ENCODE measurements at places on chromosomes 13 and 19. TPM values are rescaled to one million over a fixed set of nuclear protein-coding genes. Genes with fewer than 3 reads are reported as not detected.

Gene C19orf18
- total RNA-seq = 0.61 TPM

Gene TMEM145
- 0.34 TPM for total RNA-seq

Gene SAE1
- 161 TPM for total RNA-seq

Gene MEIOSIN
- not detected for total RNA-seq

Gene KLK7
- total RNA-seq = not detected

Gene C13orf42
- not detected for total RNA-seq

Gene PNMA8B
- 0.07 TPM for total RNA-seq

Gene PRX
- total RNA-seq = 0.94 TPM

- no peak for DNase-seq
These were observed 245.5 kb upstream of the TSHZ3 start for GRCh38 chr19:31594701-31595100.

GRCh38 chr19:41994521-41994971 lies 516 bp upstream of the ATP1A3 start:
- DNase-seq = no peak

DNA sequence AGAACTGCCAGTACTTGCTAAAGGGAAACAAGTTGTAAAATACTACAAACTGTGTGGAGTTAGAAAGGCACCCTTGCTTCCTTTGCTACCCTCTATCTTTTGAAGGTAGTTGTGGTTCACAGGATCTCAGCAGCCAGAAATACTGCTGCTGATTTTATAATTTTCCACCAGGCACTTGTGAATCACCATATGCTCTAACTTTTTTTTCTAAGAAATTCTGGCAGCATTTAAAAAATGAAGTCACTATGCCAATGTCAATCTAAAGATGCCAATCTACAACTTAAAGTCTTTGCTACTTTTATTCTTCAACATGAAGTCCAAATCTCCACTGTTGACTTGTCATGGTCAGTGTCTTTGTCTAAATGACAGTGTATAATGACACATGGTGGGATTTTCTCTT lies 327.7 kb downstream of the ITGBL1 start:
- DNase-seq = no peak

GRCh38 chr13:27182844-27183497 lies 11.4 kb upstream of the USP12 start:
- DNase-seq = peak; percentile 96

GRCh38 chr13:47326061-47326460 lies 429.2 kb upstream of the HTR2A start:
- peak; percentile 28 for DNase-seq

- no peak for DNase-seq
These were observed 573.0 kb upstream of the SLITRK1 start for GRCh38 chr13:84455143-84455905.

GRCh38 chr13:109785141-109785891 lies 1.1 kb downstream of the IRS2 start:
- no peak for DNase-seq

GRCh38 chr13:99501848-99502301 lies 603 bp downstream of the TM9SF2 start:
- no peak for DNase-seq

DNA sequence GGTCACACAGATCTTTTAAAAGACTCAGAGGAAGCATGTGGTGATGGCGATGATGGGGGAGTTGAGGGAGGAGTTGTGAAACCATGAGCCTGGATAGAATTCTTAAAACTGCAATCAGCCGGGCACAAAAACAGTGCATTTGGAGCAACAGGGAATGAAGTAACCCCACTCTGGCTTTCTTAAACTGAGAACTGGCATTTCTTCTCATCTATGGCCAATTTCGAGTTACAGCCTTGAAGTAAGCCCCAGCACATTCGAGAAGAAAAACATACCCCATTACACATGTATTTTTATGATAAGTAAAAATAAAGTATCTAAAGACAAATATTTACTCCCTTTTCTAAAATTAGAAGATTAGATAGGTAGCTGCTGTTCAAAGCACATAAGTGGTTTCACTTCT lies 70.1 kb downstream of the DCLK1 start:
- DNase-seq = no peak

GRCh38 chr19:29842471-29843179 lies 30.8 kb downstream of the CCNE1 start:
- DNase-seq = no peak

GRCh38 chr13:75660694-75661093 lies 24.6 kb downstream of the LMO7 start:
- no peak for DNase-seq

GRCh38 chr13:22738357-22738756 lies 442.4 kb upstream of the SGCG start:
- DNase-seq = no peak

DNA sequence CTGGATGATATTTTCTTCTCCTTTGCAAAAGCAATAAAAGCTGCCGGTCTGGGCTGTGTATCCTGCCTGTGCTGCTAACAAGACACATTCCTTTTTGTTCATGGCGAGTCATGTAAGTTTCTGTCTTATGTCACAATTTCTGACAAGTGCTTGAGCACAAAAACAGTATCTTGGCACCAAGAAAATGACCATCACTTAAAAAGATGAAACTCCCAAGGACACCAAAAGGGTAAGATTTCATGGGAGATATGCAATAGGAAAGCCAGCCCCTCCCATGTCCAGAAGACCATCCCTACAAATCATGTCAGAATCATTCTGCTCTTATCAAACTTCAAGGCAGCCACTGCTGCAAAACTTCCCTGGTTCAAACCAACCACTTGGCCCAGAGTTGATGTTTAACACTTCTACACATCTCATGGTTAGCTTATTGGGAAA lies 375.4 kb upstream of the ZNF507 start:
- DNase-seq = no peak

- peak; percentile 29 for DNase-seq
These were observed 26.1 kb upstream of the EEF1AKMT1 start for GRCh38 chr13:20799726-20800416.

- peak; percentile 90 for DNase-seq
These were observed 4.4 kb upstream of the SBK3 start for GRCh38 chr19:55549500-55550320.

DNA sequence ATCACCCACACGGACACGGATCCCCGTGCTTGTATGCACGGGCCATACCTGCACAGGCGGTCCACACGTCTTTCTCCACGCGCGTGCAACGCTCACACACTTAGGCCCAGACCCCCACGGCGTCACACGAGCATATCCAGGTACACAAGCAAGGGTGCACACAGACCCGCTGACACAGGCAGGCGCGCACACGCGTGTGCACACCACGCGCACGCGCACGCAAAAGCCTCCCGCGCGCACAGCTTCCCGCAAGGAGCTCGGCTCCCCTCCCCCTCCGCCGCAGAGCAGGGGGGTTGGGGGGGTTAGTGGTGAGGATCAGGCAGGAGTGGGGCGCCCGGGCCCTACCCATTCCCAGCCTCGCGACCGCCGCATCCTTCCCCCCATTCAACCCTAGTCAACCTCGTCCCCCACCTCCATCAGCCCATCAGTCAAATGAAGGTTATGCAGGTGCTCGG lies 407 bp downstream of the RAB3A start:
- DNase-seq = no peak

GRCh38 chr13:110819203-110820014 lies 95.5 kb downstream of the ANKRD10 start:
- peak; percentile 50 for DNase-seq

- DNase-seq = no peak
These were observed 20.3 kb upstream of the RNASEH2B start for GRCh38 chr13:50889317-50889716.

GRCh38 chr19:14006085-14006765 lies at the start of gene RFX1:
RFX1 (minus strand) TSS chr19:14006320; CDS start chr19:13993843, 12,477 bp downstream.
- peak; percentile 100 for DNase-seq

GRCh38 chr13:67366533-67366932 lies 136.4 kb upstream of the PCDH9 start:
- no peak for DNase-seq

- DNase-seq = peak; percentile 40
These were observed 2.7 kb downstream of the JUND start for GRCh38 chr19:18278521-18279265.

GRCh38 chr19:18763674-18764590 lies 27.2 kb downstream of the COMP start:
- peak; percentile 86 for DNase-seq

DNA sequence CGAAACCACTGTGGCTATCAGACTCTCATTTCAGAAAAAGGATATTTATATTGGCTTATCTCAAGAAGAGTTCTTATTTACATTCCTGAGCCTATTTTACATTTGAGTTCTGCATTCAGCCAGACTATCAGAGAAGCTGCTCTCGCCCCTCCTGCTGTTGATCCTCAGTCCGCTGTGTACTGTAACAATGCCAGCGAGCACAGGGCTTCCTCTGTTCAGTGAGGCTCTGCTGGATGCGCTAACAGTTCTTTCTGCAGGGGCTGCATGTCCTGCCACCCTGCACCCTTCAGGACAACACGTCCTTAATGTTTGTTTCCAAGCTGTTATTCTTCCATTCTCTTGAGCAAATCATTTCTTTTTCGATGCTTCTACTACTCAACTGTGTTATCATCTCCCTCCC lies 463.7 kb upstream of the SGCG start:
- DNase-seq = no peak

DNA sequence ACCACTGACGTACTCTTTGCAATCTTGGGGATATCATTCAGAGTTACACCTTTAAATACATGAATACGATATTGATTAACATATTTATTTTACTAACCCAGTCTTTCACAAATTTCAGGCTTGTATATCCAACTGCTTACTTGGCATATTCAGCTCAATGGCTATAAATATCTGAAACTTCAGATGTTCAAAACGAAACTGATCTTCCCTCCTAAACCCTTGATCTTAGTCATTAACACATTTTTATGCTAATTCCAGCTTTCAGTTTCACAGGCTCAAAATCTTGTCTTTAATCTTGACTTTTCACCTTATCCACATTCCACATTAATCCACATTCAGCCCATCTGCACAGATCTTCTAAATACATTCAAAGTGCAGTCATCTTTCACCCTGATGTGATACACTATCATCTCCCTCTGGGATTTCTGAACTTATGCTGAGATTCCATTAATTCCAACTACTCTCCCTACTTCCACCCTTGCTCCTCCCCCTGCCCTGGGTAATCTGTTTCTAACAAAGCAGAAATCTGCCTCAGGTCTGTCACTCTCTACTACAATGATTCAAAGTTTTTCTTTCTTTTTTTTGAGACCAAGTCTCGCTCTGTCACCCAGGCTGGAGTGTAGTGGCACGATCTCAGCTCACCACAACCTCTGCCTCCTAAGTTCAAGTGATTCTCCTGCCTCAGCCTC lies 387.2 kb downstream of the GPC5 start:
- no peak for DNase-seq

GRCh38 chr13:27605610-27606200 lies 14.6 kb downstream of the LNX2 start:
- no peak for DNase-seq

GRCh38 chr19:18388100-18388959 lies 2.4 kb downstream of the GDF15 start:
- peak; percentile 43 for DNase-seq

DNA sequence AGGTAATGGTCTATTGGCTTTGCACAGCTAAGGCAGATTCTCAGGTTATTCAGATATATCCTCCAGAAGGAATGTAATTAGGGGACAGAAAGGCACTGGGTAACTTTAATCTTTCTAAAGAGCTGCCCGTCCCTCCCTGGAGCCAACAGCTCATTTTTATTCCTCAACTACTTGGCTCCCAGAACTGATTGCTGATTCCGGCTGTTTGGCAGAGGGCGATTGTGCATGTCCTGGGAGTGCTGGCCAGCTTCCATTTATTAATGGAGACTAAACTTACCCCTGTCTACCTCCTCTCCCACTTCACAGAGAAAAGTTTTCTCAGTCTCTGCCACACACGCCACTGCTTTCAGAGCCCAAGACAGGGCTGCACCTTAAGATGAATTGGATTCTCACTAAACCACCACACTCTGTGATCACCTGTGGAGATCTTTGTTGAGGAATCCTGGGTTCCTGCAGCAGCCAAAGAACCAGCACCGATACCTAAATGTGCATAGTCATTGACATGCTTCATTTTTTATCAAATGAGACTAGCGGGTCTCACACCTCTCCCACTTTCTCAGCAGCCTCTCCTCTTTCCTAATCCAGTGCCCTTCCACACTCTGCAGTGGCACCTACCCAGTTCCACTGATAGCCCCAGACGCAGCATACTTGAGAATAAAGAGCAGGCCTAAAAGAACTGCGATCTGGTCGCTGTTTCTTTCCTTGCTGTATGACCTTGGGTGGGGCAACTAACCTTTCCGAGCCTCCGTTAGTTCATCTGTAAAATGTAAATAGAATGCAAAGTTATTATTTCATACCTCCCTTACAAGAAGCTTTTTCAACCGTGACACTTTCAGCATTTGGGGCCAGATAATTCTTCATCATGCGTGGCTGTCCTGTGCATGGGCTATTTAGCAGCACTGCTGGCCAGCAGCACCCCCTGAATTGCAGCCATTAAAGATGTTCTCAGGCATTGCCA lies 648.7 kb downstream of the UQCRFS1 start:
- no peak for DNase-seq

DNA sequence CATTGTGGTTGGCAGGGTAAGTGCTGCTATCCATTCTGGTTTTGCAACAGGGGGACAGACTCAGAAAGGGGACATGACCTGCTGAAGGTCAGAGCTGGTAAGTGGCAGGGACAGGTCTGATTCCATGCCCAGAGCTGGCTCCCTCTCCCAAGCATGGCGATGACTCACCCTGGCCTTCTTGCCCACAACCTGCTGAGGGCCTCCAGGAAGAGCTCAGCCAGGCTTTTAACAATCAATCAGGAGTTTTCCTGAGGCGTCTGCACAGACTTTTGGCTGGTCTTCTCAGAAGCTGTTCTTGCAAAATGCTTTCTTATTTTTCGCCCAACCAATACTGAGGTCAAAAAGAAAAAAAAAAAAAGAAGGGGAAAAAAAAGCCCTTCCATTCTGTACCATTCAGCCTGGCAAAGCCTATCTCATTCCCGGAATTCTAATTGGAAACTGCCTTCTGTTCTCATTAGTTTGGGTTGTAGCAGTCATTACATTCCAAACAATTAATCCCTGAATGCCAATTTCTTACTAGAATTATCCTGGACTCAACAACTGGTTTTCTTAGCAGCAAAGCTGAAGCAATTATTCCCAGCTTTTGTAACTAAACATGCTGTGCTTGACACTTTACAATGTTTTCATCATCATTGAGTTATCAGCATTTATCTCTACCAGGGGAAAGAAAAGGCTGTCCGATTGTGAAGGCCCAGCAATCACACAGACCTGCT lies 17.7 kb downstream of the SIAH3 start:
- DNase-seq = peak; percentile 2

- DNase-seq = no peak
These were observed 12.9 kb downstream of the CCDC70 start for GRCh38 chr13:51874651-51875050.

Data from HFFc6 (cell line).